Activated CD4-positive, alpha-beta memory T cell treated with anti-CD3 and anti-CD28 coated beads, Interleukin-2, amount 10 ng/mL, durations not matched to agents 7 days and 5 days (primary cell): ENCODE measurements at places on chromosomes 1 and 21. TPM values are rescaled to one million over a fixed set of nuclear protein-coding genes. Genes with fewer than 3 reads are reported as not detected.

CFHR2 gene
- not detected for total RNA-seq

APOBEC4 gene
- total RNA-seq, result not detected

ZNF684 gene
- 6.6 TPM for total RNA-seq

UBASH3A gene
- 70.6 TPM for total RNA-seq

APCS gene
- total RNA-seq, result not detected

OVAAL gene
- not detected for total RNA-seq

CR1L gene
- total RNA-seq, result not detected

SSR2 gene
- 262 TPM for total RNA-seq

HSPA13 gene
- total RNA-seq, result 48.5 TPM

SELENBP1 gene
- total RNA-seq, result not detected

RIMS3 gene
- 5.6 TPM for total RNA-seq
